Caco-2 (cell line): ENCODE measurements at places on chromosomes 6 and 20. TPM values are rescaled to one million over a fixed set of nuclear protein-coding genes. Genes with fewer than 3 reads are reported as not detected.

GRCh38 chr6:2454180-2454579 is 208.8 kb upstream of the GMDS start:
- DNase-seq: no peak
- peaks cover 1% of the 10 kb centered on the region; the same call in 1 of the 2 replicates for H3K4me1 ChIP-seq
- H3K36me3 ChIP-seq: no peaks in the 10 kb centered on the region
- H3K4me3 ChIP-seq: no peak overlapping the region
- H3K27ac ChIP-seq: no peak overlapping the region
- no peaks in the 10 kb centered on the region for H3K27me3 ChIP-seq

The ARMH2 gene
- not detected in 2 replicates for total RNA-seq

DNA sequence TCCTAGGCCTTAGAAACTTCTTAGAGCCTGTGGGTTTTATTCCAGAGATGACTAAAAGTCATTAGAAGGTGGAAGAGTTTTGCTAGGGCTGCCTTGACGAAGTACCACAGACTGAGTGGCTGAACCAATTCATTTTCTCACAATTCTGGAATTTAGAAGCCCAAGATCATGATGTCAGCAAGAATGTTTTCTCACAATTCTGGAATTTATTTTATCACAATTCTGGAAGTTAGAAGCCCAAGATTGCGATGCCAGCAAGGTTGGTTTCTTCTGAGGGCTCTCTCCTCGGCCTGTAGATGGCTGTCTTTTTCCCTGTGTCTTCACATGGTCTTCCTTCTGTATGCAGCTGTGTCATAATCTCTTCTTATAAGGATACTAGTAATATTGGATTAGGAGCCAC is 672.9 kb upstream of the MARCKS start:
- no peaks in the 10 kb centered on the region for H3K27me3 ChIP-seq
- no peak overlapping the region for H3K27ac ChIP-seq
- DNase-seq: no peak
- H3K4me1 ChIP-seq: peaks cover 18% of the 10 kb centered on the region

DNA sequence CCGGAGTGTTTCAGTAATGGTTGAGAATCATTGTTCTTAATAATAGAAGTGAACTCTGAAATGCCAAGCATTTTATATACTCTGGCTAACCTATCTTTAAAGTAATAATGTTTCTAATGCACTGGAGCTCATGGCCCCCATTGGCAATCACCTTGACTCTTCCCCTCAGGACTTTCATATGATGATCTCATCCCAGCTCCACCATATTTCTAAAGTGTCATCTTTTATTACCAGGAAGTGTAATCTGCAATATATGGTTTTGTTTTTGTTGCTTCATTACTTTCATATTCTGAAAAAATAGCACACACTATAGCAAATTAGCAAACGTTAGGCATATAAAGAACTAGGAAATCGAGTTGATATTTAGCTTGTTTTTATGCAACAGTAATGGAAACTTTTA is 60.3 kb downstream of the TULP4 start:
- H3K36me3 ChIP-seq: no peaks in the 10 kb centered on the region; the same call in 1 of the 2 replicates
- H3K4me3 ChIP-seq: no peak overlapping the region

- H3K36me3 ChIP-seq: no peaks in the 10 kb centered on the region
- no peak for DNase-seq
- H3K4me3 ChIP-seq: no peak overlapping the region
Observed at GRCh38 chr6:114785235-114786127, 442.7 kb upstream of the HS3ST5 start.

DNA sequence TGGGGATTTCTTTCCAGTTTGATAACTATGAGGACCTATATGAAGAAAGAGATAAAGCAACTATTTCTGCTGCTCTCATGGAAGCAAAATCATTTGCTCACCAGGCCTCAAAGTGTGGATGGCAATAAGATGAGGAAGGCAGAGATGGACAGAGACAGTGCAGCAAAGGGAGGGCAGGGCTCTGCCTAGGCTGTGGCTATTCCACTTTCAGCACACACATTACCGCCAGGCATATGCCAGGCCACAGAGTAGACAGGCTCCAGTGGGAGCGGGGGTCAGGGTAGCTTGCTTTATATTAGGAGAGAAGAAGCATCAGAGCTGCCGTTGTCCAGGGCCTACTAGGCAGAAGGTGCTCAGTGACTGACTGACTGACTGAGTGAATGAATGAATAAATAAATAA is 40.9 kb downstream of the BCL2L1 start:
- H3K27ac ChIP-seq: peak overlapping the region; percentile 37
- H3K27me3 ChIP-seq: no peaks in the 10 kb centered on the region
- no peak for DNase-seq
- H3K36me3 ChIP-seq: peaks cover 30% of the 10 kb centered on the region
- H3K4me1 ChIP-seq: peaks cover 97% of the 10 kb centered on the region
- H3K4me3 ChIP-seq: no peak overlapping the region

- no peak overlapping the region for H3K27ac ChIP-seq
- no peaks in the 10 kb centered on the region for H3K27me3 ChIP-seq
- no peak overlapping the region for H3K4me3 ChIP-seq
- no peak for DNase-seq
- H3K36me3 ChIP-seq: no peaks in the 10 kb centered on the region
- peaks cover 28% of the 10 kb centered on the region for H3K4me1 ChIP-seq
Observed at GRCh38 chr6:100901582-100901981, 20.5 kb upstream of the ASCC3 start.

GRCh38 chr6:41639809-41640371 is 1.6 kb downstream of the MDFI start:
- no peaks in the 10 kb centered on the region for H3K27me3 ChIP-seq
- H3K36me3 ChIP-seq: no peaks in the 10 kb centered on the region
- no peak overlapping the region for H3K4me3 ChIP-seq
- no peak for DNase-seq
- peaks cover 8% of the 10 kb centered on the region for H3K4me1 ChIP-seq

The NINL gene
- 11.2 and 13.6 TPM in 2 replicates for total RNA-seq

GRCh38 chr6:41252401-41253169 is 24.4 kb downstream of the TREML4 start:
- no peak overlapping the region for H3K4me3 ChIP-seq
- H3K27me3 ChIP-seq: no peaks in the 10 kb centered on the region
- H3K27ac ChIP-seq: no peak overlapping the region
- DNase-seq: no peak

The SLC35D3 gene
- total RNA-seq: 1.4 and 2.3 TPM in 2 replicates

DNA sequence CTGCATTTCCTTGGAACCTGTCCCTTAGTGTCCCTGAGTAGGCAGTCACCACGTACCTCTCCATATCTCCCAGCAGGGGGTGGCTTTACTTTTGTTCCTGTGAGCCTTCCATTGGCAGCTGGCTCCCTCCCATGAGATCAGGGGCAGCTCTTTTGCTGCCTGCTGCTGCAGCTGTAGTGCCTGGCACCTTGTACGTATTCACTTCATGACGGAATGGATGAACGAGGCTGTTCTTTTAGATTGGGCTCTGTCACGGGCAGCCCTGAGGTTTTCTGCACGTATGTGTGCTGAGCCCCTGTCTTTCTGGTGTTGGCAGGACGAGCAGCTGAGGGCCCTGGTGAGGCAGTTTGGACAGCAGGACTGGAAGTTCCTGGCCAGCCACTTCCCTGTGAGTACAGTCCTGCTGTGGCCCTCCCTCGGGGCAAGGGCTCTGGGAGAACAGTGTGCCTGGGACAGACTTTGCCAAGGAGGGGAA is 14.6 kb downstream of the MYBL2 start:
- H3K27ac ChIP-seq: no peak overlapping the region
- H3K36me3 ChIP-seq: peaks cover 8% of the 10 kb centered on the region
- peaks cover 10% of the 10 kb centered on the region for H3K4me1 ChIP-seq
